ENCODE measurements at places on chromosomes 6 and 20.

DNA sequence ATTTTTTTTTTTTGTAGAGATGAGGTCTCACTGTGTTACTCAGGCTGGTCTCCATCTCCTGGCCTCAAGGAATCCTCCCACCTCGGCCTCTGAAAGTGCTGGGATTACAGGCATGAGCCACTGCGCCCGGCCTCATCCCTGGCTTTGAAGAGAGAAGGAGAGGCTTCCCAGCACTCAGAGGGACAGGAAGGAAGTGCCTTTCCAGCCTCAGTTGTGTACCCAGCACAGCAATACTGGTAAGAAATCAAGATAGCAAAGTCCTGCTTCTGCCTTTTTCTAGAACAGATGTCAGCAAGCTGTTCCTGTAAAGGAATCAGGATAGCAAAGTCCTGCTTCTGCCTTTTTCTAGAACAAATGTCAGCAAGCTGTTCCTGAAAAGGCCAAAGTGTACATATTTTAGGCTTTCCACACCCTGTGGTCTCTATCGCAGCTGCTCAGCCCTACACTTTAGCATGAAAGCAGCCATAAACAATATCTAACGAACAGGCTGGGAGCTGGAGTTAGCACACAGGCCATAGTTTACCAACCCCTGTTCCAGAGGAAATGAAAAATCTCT, 6.3 kb upstream of the PLTP start:
- DNase-seq, result no peak

GRCh38 chr6:147604373-147604772, 95.9 kb downstream of the SAMD5 start:
- no peak for DNase-seq

DNA sequence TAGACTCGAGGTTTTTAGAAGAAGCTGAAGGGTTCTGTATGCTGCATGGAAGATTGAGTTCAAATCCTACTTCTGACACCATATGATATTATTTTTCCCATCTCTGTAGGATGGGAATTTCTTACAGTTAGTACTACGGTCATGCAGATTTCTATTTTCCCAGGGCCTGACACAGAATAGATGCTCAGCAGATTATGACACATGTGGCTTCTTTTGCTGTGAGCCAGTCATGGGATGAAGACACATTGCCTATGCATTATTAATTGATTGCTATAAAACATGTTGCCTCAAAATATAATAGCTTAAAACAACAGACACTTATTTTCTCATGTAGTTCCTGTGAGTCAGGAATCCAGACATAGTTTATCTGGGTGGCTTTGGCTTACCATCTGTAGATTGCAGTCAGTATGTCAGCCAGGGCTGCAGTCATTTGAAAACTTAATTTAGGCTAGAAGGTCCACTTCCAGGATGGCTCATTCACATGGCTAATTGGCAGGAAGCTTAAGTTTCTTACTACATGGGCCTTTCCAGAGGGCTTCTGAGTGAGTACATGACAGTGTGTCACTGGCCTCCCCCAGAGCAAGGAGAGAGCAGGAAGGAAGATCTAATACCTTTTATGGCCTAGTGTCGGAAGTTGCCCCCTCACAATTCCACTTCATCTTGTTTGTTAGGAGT, 29.5 kb downstream of the TOP1 start:
- DNase-seq, result peak; percentile 7

GRCh38 chr20:53752971-53753879, 159.6 kb upstream of the ZNF217 start:
- no peak for DNase-seq

GRCh38 chr6:88848870-88849269, 114.5 kb downstream of the RNGTT start:
- DNase-seq, result no peak

- no peak for DNase-seq
Observed at GRCh38 chr20:3933218-3933617, 44.0 kb downstream of the PANK2 start.
